Stimulated activated CD4-positive, alpha-beta T cell treated with anti-CD3 and anti-CD28 coated beads, Interleukin-2, amount 100 ng/mL, for 48 hours (primary cell): ENCODE measurements at places on chromosomes 11 and 22.

DNA sequence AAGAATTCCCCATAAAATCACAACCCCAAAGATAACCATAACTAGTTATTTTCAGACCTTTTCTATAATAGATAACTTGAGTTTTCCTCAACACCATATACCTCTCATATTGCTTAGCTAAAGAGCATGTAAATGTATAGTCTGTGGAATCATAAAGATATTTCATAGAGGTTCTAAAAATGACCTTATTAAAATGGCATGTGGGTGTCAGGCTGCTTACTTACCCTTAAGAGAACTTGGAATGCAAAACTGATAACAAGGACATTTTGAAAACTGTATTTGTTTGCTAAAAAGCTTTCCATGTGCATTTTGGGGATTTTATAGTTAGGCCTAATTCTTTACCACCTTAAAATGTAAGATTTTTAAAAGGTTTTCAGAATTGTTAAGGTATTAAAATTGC lies 4.7 kb downstream of the SIK2 start:
- no peak for DNase-seq

- no peak for DNase-seq
Measured at GRCh38 chr22:25701056-25701780, 40.8 kb upstream of the MYO18B start.

DNA sequence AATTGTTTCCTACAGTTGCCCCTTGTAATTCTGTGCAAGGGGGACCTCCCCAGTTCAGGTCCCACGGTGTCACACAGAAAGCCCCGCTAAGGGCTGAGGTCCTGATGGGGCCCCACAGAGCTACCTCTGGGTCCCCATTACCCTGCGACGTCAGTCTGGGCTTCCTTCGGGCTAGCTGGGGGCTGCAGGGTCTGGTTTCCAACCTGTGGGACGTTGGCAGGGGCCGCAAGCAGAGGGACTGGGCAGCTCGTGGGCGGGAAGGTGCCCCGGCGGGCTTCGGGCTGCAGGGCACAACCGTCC lies 698 bp downstream of the SLC37A4 start:
- DNase-seq: no peak

DNA sequence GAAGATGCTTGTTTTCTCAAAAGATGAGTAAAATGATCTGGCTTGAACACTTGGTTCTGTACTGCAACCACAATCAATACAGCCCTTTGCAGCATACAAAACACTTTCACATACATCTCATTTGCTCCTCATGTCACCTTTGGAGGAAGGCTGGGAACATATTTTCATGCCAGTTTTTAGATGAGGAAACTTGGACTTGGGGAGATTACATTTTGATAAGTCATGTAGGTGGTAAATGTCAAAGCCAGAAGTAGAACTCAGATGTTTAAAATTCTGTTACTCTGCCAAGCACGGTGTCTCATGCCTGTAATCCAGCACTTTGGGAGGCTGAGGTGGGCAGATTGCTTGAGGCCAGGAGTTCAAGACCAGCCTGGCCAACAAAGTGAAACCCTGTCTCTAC lies 121.8 kb downstream of the MICAL2 start:
- no peak for DNase-seq

- DNase-seq: no peak
Measured at GRCh38 chr22:26448334-26448733, 19.3 kb downstream of the ASPHD2 start.
